ENCODE measurements at places on chromosomes 3 and 15.

DNA sequence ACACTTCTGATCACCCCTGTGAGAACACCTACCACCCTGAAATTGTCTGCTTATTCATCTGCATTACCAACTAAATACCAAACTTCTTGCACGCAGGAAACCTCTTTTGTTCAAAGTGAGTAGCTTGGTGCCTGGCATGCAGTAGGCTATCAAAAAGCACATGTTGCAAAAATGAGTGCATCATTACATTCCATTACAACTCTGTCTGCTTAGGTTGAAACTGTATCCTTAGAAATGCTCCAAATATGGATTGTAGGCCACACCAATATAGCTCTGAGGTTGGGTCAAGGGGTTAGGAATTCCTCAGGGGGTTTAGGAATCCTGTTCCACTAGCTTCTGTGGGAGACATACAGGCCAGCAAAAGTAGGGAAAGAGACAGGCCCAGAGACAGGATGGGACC, 107.2 kb downstream of the THRB start:
- no peak for DNase-seq

GRCh38 chr3:2921903-2922302, 188.3 kb downstream of the IL5RA start:
- no peak for DNase-seq

DNA sequence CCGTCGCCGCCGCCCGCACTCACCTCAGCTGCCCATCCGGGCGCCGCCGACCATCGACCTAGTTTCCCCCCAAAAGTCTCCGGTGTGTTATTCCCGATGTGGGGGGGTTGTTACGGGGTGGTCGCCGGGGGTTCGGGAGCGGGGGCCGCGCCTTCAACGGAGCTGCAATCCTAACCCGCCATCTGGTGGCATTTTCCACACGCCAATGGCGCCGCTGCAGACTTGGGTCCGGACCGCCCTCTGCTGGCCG, at the start of gene STAG1:
STAG1 (minus strand) TSS at position 207 of the 250 bp plus-strand sequence. CDS start 121,480 bp downstream, outside the sequence.
- no peak for DNase-seq

DNA sequence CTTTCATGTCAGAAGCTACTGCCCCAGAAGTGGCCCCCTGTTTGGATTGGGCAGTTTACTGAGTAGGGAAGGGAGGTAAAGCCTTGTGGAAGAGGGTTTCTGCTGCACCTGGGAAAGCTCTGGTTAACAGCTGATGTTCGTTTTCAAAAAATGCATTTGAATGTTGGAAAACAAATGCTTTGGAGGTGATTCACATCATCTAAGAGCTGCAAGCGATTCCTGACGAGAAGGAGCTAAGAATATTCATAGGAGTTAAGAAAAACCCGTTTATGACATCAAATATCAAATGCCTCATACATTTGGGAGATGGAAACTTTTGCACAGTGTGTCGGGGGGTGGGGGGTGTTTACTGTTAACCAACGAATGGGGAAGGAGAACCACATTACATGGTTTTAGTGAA, 183.8 kb upstream of the NR2F2 start:
- no peak for DNase-seq

- no peak for DNase-seq
Observed at GRCh38 chr3:134291319-134292254, 40.9 kb upstream of the RYK start.

DNA sequence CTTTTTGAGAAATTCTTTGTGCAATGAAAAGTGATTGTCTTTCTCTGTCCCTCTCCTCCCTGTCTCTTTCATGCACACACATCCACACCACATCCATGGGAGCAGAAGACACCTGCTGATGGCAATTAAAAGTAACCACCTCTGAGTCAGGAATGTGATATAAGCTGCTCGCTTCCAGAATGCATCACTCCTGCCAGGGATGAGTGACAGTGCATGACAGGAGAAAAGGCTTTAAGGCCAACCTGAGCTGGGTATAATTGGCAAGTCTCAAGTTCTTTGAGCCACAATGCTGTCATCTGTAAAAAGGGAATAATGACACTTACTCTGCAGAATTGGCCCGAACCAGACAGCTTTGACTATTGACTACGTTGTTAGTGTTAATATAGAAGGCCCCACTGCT, 59.6 kb downstream of the UBP1 start:
- no peak for DNase-seq

GRCh38 chr15:52680761-52681160, 1.6 kb upstream of the ATOSA start:
- DNase-seq: no peak
